ENCODE measurements at places on chromosomes 1 and 21. TPM values are rescaled to one million over a fixed set of nuclear protein-coding genes. Genes with fewer than 3 reads are reported as not detected.

DNA sequence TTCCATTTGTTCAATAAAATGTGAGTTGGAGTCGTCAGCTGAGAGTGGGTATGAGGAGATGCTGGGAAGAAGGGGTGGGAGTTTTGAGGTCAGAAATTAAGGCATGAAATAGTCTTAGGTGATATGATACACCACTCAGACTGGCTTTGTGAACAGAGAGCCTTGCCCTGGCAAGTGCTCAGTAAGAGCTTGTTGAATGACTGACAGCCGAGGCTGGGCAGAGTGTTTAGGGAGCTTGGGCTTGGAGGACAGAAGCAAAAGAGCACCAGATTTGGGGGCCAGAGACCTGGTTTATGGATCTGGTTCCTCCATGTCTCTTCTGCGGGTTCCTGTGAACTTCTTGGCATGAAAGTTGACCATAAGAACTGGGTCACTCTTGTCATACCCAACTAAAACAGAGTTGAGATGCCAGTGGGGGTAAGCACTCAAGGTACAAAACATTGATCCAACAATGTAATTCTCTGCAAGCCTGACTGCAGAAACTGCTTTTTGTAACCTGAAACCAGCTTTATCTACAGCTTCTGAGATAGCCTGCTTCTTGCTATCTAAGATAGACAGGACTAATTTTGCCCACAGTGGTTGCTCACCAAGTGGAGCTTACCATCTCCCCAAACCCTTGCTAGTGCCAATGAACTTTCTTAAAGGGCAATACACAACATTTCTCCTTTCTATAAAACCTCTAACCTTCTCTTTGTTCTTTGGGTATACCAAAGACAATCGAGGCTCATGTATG is 126.4 kb downstream of the TENT5C start:
- no peak for DNase-seq

DNA sequence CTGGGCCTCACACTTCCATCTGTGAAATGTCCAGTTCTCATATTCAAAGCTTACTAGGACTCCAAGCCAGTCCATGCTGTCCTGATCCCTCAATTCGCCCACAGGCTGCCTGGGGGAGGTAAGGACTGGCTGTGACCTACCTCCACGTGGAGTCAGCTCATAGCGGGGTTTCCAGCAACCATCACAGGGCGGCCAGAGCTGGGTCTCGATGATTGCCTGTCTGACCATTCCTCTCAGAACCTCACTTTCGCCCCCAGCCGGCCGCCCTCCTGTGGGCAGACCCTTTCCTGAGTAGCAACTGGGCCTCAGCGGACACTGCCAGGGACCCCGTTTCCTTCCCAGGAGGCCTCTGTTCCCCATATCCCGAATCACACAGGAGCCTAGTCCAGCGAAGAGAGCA is 3.4 kb upstream of the RUNX3 start:
- no peak for DNase-seq

DNA sequence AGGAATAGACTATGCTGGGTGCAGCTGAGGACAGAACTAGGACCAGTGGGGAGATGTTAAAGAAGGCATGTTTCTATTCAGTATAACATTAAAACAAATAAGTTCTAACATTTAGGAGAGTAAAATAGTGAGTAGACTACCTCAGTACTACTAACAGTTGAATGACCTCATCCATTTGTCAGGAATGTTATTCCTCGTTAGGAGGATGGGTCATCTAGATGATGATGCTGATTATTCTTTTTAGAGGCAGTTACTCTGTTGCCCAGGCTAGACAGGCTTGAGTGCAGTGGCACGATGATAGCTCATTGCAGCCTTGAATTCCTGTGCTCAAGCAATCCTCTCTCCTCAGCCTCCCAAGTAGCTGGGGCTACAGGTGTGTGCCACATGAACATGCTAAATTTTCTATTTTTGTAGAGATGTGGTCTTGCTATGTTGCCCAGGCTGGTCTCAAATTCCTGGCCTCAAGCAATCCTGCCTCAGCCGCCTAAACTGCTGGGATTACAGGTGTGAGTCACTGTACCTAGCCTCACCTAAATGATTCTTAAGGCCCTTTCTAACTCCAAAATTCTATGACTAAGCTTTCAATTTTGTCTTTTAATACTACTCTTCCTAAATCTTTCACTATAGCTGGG is 9.3 kb downstream of the EEIG2 start:
- no peak for DNase-seq

DNA sequence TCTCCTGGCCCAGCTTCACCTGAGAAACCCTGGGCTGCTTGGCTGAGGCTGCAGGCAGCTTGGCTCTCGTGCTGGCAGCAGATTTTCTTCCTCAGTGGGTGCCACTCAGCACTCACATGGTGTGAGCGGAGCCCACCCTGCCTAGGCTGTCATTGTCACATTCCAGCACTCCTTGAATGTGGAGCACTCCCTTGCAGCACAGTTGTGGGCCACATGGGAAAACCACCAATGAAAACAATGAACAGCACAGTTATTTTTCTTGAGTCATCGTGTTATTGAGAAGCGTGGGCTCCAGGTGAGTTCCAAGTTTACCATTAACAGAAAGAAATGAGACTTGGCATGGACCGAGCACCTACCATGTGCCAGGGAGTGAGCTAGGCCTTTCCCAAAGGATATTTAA is 27.2 kb upstream of the TRIM67 start:
- DNase-seq = no peak

- DNase-seq = no peak
Observed at GRCh38 chr1:25073640-25074270, 143.7 kb upstream of the RUNX3 start.

GRCh38 chr1:21924503-21925005 is 12.6 kb downstream of the HSPG2 start:
- DNase-seq = no peak

Gene KRTAP10-4
- not detected for polyA plus RNA-seq

GRCh38 chr1:213201380-213202155 is 150.5 kb downstream of the RPS6KC1 start:
- no peak for DNase-seq

- DNase-seq = peak; percentile 52
Observed at GRCh38 chr1:230143534-230143933, 76.5 kb downstream of the GALNT2 start.

Gene GNG12
- polyA plus RNA-seq = 7.6 TPM

Gene AVPR1B
- polyA plus RNA-seq = 0.70 TPM

- DNase-seq = no peak
Observed at GRCh38 chr21:41823166-41823565, 56.0 kb downstream of the PRDM15 start.

DNA sequence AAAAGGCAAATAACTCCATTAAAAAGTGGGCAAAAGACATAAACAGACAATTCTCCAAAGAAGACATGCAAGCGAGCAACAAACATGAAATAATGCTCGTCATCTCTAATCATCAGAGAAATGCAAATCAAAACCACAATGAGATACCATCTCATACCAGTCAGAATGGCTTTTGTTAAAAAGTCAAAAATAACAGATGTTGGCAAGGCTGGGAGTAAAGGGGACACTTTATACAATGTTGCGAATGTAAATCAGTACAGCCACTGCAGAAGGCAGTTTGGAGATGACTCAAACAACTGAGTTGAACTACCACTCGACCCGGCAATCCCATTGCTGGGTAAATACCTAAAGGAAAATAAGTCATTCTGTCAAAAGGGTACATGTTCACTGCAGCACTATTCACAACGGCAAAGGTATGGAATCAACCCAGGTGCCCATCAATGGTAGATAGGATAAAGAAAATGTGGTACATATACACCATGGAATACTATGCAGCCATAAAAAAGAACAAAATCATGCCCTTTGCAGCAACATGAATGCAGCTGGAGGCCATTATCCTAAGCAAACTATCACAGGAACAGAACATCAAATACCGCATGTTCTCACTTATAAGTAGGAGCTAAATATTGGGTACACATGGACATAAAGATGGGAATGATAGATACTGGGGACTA is 25.9 kb downstream of the TSPAN2 start:
- DNase-seq = no peak

Gene RGSL1
- not detected for polyA plus RNA-seq

- DNase-seq = no peak
Observed at GRCh38 chr1:28070725-28071593, 17.5 kb downstream of the EYA3 start.

Gene CRNN
- polyA plus RNA-seq = not detected

Gene MSH4
- not detected for polyA plus RNA-seq

Gene CD84
- 0.49 TPM for polyA plus RNA-seq

Gene PTP4A2
- polyA plus RNA-seq = 165 TPM

- DNase-seq = no peak
Observed at GRCh38 chr1:87512431-87512830, 183.8 kb downstream of the LMO4 start.
